ENCODE measurements at places on chromosomes 2 and 18. TPM values are rescaled to one million over a fixed set of nuclear protein-coding genes. Genes with fewer than 3 reads are reported as not detected.

The ARHGAP15 gene
- 54.2 TPM for total RNA-seq

The ACTR1B gene
- total RNA-seq: 26.7 TPM

The UGT1A10 gene
- total RNA-seq: 0.48 TPM

The CABYR gene
- 5.8 TPM for total RNA-seq
